ENCODE measurements at places on chromosomes 12 and 14. TPM values are rescaled to one million over a fixed set of nuclear protein-coding genes. Genes with fewer than 3 reads are reported as not detected.

DNA sequence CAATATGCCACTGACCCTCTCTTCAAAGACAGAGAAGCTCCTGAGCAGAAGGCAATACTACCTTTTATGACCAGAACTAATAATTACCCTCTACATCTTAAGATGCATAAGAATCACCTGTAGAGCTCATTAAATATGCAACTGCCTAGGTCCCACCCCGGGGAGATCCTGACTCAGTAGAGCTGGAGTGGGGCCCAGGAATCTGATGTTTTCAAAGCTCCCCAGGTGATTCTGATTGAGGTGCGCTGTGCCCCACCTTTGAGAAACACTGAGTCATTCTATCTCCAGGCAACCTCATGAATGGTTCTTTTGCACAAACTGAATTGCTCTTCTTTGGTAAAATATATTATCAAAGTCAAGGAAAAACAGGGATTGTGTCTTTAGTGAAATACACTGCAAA is 149.3 kb upstream of the BMP4 start:
- no peak for DNase-seq

NOS1 gene
- 0.19 TPM for polyA plus RNA-seq

DNA sequence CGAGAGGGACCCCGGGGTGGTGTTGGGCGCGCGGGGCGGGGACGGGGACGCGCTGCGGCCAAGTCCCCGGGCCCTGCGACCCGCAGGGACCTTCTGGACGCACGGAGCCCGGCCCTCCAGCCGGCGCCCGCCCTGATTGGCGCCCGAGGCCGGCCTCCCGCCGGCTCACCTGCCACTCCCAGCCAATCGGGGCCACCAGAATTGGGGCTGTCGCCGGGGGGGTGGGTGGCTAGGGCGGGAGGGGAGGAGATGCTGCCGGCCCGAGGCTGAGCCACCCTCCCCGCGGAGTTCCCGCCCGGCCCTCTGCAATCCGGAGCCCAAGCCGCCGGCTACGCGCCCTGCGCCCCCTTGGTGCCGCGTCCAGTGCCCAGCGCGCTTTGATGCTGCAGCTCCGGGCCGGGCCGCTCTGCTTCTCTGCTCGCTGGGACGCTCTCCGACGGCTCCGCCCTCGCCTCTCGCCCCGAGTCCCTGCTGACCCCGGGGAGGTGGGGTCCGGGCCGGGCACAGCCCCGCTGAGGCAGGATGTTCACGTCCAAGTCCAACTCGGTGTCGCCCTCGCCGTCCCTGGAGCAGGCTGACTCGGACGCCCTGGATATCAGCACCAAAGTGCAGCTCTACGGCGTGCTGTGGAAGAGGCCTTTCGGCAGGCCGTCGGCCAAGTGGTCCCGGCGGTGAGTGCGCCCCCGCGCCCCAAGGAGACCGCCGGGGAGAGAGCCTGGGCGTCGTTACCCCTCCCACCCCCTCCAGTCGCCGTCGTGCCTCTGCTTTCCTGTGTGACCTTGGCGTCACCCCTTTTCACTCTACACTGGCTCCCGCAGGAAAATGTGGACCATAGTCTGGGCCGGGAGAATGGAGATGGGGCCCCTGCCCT is at the start of gene PLEKHD1:
Gene PLEKHD1, plus strand, starts transcription at position 285 of the 871 bp plus-strand sequence. Its CDS starts 238 bp downstream, at position 523.
- DNase-seq, result no peak

DNA sequence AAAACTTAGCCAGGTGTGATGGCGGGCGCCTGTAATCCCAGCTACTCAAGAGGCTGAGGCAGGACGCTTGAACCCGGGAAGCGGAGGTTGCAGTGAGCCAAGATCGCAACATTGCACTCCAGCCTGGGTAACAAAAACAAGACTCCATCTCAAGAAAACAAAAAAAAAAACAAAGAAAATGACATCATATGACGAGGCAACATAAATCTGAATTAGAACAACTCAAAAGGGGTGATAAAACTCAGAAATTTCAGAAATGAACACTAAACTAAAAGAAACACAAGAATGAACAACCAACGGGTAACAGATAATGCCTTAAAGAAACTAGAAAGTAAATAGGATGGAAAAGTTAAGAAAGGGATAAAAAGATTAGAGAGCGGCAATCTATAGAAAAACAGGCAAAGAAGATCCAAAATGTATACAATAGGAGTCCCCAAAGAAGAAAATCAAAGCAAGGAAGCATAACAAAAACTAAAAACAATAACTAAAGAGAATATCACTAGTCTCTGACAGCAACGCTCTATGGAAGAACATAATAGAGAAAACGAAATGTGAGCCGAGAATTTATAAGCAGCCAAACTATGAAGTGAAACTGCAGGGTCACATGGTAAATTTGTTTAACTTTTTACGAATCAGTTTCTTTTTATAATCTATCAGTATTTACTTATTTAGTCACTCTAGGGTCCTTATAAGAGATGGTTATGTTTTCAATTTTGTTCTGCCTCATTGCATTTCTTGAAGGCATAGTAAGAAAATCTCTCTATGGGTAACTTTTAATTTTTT is 45.7 kb downstream of the SPPL3 start:
- no peak for DNase-seq

- DNase-seq, result no peak
Measured at GRCh38 chr12:87687362-87687761, 341.8 kb downstream of the C12orf50 start.
